NCI-H748 treated with DMSO at 0.1 percent for 48 hours (cell line): ENCODE measurements at places on chromosomes 5 and 9.
A peak's percentile ranks its signal among the peaks of the same experiment; 100 is the strongest.

DNA sequence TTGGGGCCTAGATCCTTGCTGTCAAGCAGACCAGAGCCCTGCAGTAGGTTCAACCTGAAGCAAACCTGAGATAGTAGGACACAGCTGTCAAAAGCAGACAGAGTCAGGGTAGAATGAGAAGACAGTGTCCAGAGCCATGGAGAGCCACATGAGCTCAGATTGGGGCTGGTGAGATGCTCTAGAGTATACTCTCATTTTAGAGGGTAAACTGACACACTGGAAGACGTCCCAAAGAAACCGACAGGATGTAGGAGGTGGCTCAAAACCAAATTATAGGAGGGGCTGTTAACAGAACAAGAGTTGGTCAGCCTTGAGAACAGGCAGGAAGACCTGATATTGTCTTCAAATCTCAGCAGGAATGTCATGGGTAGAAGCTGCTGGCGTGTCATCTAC is 11.5 kb downstream of the CCDC69 start:
- DNase-seq = no peak

DNA sequence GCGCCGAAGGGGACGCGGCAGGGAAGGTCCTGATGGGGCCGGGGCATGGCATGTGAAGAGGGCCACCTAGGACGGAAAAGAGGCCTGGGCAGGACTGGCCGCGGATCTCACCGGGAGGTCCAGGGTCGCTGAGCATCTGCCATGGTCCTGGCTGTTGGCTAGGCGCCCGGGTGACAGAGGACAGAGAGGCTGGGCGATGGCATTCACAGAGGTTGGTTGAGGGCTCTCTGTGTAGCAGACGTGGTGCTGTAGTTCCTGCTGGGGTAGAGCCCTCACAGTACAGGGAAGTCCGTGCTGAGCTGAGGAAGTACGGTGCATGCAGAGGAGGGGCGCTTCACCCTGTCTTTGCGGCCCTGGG is 427 bp downstream of the PCYOX1L start:
- DNase-seq = peak; percentile 14

- no peak for DNase-seq
Measured at GRCh38 chr9:128276574-128277270, 646 bp downstream of the SWI5 start.

DNA sequence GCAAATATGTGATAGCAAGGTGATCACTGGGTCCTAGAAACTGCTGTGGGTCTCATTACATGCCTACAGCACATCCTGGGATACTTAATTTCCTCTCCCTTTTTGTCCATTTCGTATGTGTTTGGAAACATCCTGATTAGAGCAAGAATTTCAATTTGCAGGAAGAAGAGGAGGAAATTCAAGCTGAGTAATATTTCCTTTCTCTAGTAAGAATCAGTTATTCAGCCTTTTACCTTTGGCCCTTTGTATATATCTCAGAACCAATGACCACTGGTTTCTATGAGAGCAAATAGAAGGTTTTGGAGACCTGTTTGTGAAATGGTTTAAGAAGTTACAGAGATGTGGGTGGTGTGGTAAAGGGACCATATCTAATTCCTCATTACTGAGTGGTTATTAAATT is 171.6 kb downstream of the RMI1 start:
- DNase-seq = no peak

DNA sequence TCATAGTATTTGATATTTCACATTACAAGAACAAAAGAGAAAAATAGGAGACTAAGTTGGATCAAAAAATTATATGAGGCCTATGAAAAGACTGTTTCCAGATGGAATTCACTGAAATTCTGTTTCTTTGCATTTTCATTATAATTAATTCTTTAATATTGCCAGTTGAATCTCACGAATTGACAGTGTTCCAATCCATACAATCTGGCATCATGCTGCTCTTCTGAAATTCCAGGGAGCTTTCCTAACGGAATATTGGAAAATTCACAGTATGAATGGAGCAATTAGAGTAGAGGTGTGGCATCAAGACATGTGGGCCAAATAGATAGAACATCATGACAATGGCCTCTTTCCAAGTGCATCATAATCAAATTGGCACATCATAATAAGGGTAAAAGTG is 1178.9 kb upstream of the WWC1 start:
- DNase-seq = no peak

DNA sequence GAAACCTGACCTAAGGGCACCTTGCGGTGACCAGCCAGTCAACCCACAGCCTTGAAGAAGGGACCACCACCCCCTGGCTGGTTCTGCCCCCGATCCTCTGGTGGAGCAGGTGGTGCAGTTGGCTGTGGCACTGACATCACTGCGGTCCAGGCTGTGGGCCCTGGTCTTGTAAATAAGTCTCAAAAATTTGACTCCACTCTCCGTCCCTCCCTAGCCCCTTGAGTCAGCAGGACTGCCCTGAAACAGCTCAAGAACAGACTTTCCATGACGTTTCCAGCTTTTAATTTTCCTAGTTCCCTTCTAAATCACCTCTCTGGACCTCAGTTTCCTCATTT is 134.8 kb upstream of the BOD1 start:
- no peak for DNase-seq

DNA sequence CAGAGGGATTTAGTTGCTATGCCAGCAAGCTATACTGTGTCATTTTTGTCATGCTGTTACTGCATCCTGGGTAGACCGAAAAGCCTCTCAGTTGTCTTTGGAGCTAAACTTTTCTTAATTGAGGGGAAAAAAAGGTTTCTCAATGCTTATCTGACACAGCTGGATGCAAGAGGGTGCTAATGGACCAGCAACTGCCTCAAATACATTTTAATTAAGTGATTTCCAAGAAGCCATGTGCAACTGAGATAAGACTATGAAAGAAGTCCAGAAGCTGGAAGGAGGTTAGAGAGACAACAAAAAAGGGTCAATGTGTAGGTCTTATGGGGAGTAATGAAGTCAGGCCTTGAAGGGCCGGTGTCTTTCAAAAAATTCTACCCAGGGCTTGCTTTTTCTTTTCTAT is 465.7 kb upstream of the DMAC1 start:
- no peak for DNase-seq

DNA sequence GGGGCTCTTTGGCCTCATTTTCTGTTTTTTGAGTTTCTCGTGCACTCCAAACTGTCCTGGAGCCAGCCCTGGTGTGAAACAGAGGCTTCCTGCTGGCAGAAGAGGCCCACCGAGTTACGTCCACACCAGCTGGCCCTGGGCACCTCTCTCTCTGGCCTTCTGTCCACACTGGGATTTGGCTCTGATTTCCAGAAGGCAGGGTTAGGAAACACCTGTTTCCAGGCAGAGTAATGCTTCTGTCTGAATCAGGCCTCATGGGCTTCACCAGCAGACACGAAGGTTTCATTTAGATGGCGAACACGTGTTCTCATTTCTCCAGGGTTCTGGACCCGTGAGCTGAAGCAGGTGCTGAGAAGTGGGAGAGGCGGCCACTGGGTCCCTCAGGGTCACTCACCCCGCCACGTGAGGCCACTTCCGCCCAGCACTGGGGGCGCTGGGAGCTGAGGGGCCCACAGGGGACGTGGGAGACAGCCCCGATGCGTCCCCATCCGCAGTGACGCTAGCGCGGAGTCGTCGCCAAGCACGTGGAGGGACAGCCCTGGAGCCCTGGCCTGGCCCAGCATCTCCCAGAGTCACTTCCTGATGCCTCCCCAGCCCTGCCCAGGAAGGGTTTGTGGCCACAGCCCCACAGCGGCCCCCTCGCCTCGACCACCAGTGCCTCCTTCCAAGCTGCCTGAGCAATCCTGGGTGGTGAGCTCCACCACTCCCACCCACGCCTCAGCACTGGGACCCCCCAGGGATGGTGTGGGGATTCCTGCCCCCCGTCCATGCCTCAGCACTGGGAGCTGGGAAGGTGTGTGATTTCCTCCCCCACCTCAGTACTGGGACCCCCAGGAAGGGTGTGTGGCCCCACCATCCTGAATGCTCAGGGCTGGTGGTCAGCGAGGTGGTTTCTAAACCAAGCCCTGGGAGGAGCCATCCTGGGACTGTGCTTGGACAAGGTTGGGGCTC is 4.9 kb upstream of the LRRC14B start:
- DNase-seq = no peak

GRCh38 chr5:68087866-68088265 is 127.7 kb upstream of the PIK3R1 start:
- no peak for DNase-seq

- DNase-seq = no peak
Measured at GRCh38 chr9:91884696-91885687, 65.0 kb downstream of the ROR2 start.

DNA sequence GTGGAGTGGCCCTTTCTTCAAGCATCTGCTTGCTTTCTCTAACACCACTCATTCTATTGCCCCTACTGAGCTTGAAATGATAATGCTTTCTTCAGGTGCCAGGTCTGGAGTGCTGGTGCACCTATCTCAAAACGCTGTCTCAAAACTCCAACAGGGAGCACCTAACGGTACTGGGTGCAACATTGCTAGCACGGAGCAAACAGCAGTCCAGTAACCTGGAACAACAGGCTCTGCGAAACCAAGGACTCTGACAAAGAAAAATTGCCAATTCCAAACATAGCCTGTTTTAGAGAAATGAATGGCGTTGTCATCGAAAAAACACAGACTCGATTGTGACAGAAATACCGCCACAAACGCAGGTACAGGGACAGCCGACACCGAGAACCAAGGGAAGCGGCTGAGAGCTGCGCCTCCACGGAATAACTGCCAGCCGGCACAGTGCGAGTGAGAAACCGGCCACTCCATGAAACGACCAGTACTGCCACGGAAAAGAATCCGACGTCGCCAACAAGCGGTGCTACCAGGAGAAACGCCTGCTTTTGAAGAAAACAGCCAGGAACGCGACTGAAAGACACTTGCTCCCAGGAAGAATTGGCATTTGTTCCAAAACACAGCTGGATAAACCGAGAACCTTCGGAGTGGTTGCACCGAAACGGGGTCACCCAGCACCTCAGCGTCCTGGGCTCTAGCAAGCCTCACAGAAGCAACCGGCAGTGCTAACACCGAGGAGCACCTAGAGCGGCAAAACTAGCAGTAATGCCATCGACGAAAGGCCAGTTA is 3.1 kb downstream of the ANXA2R start:
- no peak for DNase-seq

- no peak for DNase-seq
Measured at GRCh38 chr5:110492446-110492845, 234.0 kb downstream of the TMEM232 start.

GRCh38 chr5:14502294-14502690 is 79.3 kb upstream of the OTULINL start:
- DNase-seq = no peak

DNA sequence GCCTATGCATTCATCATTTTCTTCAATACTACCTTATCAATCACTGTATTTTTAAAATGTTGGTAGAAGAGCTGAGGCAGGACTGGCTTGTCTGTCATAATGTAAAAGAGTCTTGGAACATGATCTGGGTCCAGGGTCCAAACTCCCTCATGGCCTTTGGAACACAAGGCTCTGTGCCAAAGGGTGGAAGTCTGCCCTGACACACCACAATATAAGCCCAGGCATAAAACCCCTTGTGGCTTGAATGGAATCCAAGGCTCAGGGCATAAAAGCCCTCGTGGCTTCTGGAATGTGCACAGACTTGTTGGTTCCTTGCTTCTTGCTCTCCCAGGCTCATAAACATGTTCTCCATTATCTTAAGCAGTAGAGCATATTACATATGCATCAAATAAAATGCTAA is 48.0 kb downstream of the GABRB2 start:
- no peak for DNase-seq
